ENCODE measurements at places on chromosomes 1 and 21.

GRCh38 chr1:47972864-47973432, 24.2 kb downstream of the TRABD2B start:
- DNase-seq = no peak

DNA sequence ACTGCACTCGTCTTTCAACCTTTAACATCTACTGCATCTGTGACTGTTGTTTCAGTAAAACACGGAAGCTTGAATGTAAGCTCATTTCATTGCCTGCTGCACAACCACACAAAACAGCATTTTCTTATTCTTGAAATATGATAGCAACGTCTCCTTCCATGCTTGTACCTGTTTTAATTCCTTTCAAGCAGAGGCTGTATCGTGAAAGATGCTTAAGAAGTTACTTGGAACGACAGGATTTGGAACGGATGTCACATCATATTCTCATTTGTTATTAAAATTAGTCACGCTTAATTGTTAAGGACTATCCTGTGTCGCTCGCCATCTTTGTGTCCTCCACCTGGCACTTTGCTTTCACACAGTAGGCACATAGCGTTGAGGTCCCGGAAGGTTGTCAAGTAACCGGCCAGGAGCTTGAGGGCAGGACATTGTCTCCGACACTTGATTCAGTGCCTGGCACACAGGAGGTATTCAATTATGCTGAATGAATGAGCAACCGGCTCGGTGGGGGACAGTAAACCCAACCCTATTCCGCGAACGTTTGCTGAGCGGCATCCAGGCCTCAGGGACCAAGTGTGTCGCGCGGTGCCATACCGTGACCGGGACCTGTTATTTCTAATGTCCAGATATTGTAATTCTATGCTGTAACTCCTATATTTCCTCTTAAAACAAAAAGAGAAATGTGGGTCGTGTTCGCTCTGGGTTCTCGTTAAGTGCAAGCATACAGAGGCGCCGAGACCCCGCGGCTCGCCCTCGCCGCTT, 499 bp upstream of the SH3GLB1 start:
- no peak for DNase-seq

- no peak for DNase-seq
Observed at GRCh38 chr1:153928245-153928644, 5.5 kb upstream of the GATAD2B start.

DNA sequence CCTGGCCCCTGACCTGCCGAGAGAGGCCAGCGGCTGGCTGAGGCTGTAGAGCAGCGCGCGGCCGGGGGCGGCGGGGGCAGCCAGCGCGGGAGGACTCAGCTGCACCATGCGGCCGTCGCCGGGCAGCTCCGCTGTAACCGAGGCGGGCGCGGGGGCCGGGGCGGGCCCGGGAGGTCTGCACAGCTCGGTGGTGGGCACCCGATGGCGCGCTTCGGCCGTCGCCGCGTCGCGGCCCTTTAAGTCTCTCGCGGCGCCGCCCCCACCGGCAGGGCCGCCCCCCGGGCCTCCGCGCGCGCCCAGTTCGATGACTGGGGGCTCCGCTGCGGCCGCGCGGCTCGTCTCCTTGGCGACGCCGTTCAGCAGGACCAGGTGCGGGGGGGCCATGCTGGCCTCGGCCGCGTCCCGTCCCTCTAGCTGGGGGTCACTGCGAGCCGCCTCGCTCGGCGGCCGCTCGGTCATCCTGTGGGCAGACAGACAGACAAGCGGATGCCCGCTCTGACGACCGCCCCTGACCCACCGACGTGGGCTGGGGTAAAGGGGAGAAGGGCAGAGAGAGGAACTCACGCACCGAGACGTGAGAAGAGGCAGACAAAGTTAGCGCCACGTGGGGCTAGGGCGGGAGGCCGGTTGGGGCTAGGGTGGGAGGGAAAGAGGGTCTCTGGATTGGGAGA, 6.5 kb downstream of the TAL1 start:
- DNase-seq = peak; percentile 10

- DNase-seq = no peak
Observed at GRCh38 chr1:44693159-44693558, 18.6 kb downstream of the ARMH1 start.

DNA sequence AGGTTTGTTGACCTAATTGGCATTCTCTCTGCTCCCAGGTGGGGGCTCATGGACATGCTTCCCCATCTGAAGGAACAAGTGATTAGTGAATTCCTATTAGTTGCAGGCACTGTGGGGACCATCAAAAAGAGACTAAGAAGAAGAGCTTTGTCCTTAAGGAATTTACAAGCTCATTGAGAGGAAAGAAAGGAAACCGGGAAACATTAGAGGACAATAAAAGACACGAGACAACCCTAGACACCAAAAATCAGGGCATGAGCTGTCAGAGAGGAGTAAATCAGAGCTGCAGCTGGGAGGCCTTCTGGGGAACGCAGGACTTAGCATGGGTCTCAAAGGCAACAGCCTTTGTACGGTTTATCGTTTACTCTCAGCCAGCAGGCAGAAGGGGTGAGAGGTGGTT, 45.1 kb downstream of the BACE2 start:
- no peak for DNase-seq

DNA sequence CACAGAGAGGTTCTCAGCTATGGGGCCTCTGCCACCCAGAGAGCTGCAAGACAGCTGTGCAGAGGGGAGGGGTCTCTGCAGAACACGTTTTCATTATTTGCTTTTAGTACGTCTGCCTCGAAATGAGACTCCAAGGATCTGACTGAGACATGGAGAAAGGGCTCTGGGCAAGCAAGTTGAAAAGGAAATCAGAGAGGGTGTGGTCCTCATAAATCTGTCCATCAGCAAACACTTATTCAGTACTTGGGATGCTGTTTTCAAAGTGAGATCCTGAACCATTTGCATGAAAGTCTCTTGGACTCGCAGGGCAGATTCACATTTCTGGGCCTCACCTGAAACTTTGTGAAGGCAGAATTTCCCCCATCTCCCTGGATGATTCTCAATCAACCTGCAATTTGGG, 197.4 kb upstream of the GALNT2 start:
- DNase-seq = no peak

- DNase-seq = no peak
Observed at GRCh38 chr1:38997034-38997900, 6.2 kb downstream of the AKIRIN1 start.

- DNase-seq = no peak
Observed at GRCh38 chr1:81323862-81324261, 476.9 kb upstream of the ADGRL2 start.

- no peak for DNase-seq
Observed at GRCh38 chr1:156924478-156925153, 4.2 kb downstream of the LRRC71 start.

- DNase-seq = no peak
Observed at GRCh38 chr21:25324666-25325065, 282.6 kb downstream of the MRPL39 start.

- no peak for DNase-seq
Observed at GRCh38 chr1:153348511-153349362, at the start of gene PGLYRP4. Gene PGLYRP4 (minus strand): TSS chr1:153348841. CDS start chr1:153347932, 909 bp downstream.
